Activated T-cell treated with anti-CD3 and anti-CD28 coated beads, Interleukin-2, amount 50 U/mL, for 4 hours (primary cell): ENCODE measurements at places on chromosomes 7 and 10.

- DNase-seq, result no peak
These were observed 46.8 kb upstream of the MNX1 start for GRCh38 chr7:157056957-157057902.

DNA sequence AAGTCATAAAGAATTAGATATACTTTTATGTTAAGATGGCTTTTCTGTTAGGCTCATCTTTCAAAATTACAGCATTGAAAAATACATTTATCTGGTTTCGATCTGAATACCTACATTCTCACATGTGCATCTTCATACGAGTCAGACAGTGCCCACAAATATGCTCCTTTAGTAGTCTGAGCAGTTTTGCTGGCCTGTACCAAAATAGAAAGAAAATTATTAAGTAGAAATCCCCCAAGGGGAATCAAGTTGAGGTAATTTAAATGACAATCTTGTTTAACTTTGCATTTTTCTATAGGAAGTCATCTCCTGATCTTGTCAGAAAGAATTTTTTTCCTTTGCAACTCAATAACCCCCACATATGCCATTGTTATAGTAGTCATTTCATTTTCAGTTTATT is 287.4 kb upstream of the SEMA3D start:
- DNase-seq, result no peak

DNA sequence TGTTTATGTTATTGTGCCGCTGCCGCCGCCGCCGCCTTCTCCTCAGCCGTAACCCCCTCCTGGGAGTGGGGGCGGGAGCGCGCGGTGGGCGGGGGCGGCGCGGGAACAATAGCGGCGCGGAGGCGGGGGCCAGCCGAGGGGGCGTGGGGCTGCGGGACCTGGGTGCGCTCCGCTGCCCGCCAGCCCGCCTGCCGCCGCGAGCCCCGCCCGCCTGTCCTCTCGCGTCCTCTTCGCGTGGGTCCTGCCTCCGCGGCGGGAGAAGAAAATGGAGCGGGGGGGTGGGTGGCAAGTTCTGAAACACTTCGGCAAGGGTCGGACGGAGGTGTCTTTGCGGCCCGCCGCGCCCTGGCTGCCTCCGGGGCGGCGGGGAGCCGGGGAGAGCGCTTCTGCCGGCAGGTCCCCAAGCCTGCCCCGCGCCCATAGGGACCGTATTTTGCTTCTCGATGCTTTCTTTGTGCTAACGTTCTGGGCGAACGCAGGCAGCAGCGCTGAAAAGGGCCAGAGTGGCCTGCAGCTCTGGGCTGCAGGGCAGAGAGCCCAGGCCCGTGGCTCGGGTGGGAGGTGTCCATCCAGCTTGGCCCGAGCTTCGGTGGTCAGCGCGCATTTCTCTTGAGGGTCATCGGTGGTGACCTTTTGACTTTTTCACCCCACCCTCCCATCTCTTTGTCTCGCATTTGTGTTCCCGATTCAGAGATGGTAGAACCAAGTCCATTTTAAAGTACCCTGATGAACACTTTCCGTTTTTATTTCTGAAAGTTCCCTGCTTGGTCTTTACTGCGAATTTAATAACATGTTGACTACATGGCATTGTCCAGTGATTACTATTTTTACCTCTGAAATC is 613 bp downstream of the MAPK8 start:
- peak; percentile 66 for DNase-seq

- DNase-seq, result no peak
These were observed 67.9 kb upstream of the ANTXRL start for GRCh38 chr10:46218921-46219320.

DNA sequence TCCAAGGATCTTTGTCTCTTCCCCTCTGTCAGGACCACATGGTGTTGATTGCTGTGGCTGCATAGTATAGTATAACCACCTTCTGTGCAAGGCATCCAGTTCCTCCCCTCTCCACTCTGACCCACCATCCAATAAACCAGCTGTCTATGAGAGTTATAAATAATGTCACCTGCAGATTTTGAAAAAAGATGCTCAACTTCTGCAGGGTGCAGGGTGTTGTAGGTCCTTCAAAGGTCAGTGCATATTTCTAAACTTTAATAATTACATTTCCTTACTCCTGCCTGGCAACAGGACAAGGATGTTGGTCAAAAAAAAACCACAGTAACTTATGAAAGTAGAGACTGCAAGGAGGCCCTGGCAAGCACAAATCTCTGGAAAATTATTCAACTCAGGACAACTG is 166.2 kb downstream of the PKD1L1 start:
- DNase-seq, result no peak

DNA sequence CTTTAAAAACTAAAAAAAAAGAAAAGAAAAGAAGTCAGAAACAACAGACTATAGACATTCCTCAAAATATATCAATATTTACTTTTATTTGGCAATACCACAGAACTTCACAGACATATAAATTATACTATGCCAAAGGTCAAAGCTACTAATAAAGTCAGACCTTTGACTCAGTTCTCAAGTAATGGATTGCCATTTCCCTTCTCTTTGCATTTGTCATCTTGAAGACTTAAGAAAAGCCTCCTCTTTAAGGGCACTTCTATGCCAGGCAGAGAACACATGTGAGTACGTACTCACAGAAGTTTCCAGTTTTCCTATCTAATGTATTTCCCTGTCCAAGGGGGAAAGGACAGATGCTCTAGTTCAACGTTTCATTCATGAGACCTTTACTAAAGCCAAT is 37.6 kb downstream of the TNPO3 start:
- no peak for DNase-seq

- no peak for DNase-seq
These were observed 31.8 kb upstream of the VCL start for GRCh38 chr10:73965890-73966768.

DNA sequence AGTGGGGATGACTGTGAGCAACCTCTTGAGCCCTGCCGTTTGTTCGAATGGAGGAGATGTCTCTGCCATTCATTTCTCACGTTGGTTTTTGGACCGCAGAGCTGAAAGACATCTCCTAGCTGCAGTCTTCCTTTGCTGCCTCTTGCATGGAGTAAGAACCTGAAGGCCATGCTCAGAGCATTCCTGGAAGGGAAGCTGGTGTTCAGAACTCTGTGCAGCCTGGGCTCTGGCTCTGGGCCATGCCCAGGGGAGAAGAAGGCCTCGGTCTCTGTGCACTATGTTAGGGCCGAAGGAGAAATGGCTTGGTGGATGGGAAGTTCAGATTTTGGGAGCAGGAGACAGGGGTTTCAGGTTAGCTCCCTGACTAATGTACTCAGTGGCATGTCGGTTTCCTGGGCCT is 22.9 kb downstream of the SFTPD start:
- DNase-seq, result no peak

DNA sequence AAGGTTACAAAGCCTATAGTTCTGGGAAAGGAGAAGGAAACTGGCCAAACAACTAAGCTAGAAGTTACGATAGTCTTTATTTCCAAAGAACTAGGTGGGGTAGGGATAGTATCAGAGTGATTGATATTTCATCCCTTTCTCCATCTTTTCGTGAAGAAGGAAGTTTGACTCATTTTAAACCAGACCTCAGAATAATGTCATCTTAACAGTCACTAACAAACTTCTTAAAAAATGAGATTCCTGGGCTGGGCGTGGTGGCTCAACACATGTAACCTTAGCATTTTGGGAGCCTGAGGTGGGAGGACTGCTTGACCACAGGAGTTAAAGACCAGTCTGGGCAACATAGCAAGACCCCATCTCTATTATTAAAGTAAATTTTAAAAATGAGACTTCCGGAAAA is 69.4 kb downstream of the ARL4A start:
- no peak for DNase-seq

DNA sequence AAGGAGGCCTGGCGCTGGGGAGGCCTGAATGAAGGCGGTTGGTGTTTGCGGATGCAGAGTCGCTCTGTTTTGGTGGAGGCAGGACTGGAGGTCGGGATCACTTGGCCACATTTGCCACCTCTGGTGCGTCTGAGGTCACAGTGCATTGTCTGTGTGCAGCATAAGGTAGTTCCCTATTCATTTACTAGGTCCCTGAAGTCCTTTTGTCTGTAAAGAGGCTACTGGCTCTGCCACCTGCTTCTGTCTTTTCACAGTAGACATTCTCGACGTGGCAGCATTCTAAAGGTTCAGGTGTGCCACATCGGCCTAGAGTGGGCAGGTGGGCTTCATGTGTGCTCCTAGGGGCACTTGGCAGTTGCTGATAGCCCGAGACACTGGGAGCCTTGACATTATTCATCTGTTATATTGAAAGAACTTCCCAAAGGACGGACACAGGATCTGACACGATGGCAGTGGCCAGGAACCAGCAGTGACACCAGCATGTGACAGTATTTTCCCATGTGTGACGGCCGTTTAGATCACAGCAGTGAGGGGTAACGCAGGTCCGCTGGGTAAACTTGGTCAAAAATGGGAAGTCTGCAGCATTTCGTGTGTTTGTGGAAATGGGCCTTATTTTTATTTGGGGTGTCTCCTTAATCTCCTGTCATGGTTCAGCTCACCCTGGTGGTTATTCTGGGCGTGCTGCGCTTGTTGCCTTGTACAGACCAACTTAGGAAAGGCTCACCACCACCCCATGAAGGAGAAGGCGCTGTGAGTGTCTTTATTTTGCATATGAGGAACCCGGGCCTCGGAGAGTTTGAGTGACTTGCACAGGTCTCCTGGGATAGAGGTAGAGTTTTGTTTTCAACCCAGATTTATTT is 5.9 kb downstream of the MGMT start:
- DNase-seq, result no peak

DNA sequence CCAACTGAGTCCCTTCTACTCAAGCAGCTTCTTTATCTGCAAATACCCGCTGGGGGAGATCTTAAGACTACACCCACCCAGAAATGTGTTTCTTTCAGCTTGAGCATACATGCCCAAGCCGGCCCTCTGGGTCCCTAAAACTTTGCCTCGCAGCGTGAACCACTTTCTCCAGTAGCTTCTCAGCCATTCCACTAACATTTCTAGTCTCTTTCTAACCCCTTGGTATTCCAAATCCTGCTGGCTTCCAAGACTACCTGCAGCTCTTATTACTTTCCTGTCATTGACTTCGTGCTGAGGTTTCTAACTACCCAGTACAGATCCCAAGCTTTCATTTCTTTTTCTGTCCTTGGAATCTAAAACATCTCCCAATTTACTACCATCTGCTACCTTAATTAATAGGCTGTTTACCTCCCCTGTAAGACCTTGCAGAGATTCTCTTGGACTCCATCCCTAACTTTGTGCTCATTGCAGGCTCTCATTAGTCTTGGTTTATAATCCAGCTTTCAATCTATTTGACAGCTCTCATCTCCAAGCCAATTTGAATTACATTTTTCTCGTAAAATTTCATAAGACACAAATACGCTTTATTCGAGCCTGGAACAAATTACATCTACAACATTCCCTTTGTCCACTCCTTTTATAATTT is 153.6 kb downstream of the FGFR2 start:
- no peak for DNase-seq

GRCh38 chr7:16512097-16512496 is 14.5 kb upstream of the LRRC72 start:
- DNase-seq, result no peak
